ENCODE measurements at places on chromosomes 7 and 10.

GRCh38 chr7:110573862-110574528 is 516.9 kb upstream of the LRRN3 start:
- DNase-seq = no peak

DNA sequence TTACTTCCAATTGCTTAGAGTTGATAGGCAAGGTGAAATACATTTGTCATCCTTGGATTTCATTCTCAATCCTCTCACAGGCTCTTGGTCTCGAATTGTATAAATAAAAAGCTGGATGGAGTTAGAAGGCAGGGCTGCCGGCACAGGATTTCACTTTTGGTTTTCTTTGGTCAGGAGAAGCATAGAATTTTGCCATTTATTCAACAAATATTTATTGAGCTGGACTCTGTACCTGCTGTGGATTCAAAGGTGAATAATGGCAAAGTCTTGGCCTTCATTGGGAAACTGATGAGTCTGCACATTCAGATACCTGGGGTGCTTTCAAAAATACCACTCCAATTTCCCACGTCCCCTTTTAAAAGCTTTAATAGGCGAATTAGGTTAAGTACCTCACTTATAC is 49.7 kb downstream of the PDK4 start:
- DNase-seq = no peak

GRCh38 chr10:133060022-133060421 is 27.7 kb upstream of the ADGRA1 start:
- DNase-seq = no peak

GRCh38 chr7:44899443-44899842 is 14.1 kb upstream of the PURB start:
- no peak for DNase-seq

GRCh38 chr7:131618391-131618790 is 62.0 kb upstream of the PODXL start:
- DNase-seq = no peak

DNA sequence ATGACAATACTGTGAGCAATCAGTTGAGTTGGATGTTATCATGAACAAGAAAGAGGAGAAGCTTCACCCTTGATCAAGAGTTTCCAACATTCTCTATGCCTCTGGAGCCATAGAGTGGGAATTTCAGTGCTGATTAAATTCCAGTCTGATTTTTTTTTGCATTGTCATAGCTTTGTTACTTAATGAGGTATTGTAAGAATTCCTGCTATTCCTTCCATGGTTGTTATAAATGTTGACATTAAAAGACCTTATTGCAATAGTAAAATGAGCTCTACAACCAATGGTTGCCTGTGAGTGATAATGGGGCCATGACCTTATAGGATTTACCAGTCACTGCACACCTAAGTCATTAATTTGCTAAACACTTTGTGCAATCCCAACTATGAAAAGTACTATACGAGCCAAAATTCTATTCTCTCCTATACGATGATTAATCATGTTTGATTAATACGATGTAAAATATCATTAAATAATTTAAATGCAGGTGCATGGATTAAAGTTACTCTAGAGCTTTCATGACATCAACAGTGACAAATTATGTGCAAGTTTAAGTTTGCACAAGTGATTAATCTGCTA is 353.2 kb upstream of the KLF6 start:
- no peak for DNase-seq

Data from SW480 (cell line).